Naive B cell (primary cell): ENCODE measurements at places on chromosomes 16 and 17. TPM values are rescaled to one million over a fixed set of nuclear protein-coding genes. Genes with fewer than 3 reads are reported as not detected.
A peak's percentile ranks its signal among the peaks of the same experiment; 100 is the strongest.

- no peak overlapping the region for H3K27ac ChIP-seq
- peaks cover 11% of the 10 kb centered on the region for H3K4me1 ChIP-seq
- H3K36me3 ChIP-seq: no peaks in the 10 kb centered on the region
- no peak overlapping the region for H3K4me3 ChIP-seq
- no peaks in the 10 kb centered on the region for H3K27me3 ChIP-seq
- no peak for DNase-seq
These were observed 271.7 kb upstream of the TBX2 start for GRCh38 chr17:61127960-61128359.

GRCh38 chr17:40514013-40514875 lies 12.8 kb upstream of the TNS4 start:
- H3K27me3 ChIP-seq: no peaks in the 10 kb centered on the region
- peak overlapping the region; percentile 89 for H3K27ac ChIP-seq
- H3K4me3 ChIP-seq: no peak overlapping the region
- no peak for DNase-seq
- H3K36me3 ChIP-seq: peaks cover 13% of the 10 kb centered on the region
- H3K4me1 ChIP-seq: peaks cover 41% of the 10 kb centered on the region

DNA sequence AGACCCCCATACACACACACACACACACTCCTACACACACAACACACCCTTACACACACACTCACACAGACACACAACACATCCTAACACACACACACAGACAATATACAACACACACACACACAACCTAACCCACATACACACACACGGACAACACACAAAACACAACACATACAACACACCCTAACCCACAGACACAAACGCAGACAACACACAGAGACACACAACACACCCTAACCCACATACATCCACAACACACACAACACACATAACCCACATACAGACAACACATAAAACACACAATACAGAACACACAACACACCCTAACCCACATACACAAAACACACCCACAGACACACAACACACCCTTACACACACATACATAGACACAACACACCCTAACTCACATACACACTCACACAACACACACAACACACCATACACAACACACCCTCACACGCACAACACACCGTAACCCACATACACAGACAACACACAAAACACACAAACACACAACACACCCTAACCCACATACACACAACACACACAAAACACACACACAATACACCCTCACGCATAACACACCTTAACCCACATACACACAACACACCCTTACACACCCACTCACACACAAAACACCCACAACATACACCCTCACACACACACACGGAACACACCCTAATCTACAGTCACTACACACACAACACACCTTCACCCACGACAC lies 4.4 kb downstream of the ASGR1 start:
- H3K4me1 ChIP-seq: no peaks in the 10 kb centered on the region
- H3K27me3 ChIP-seq: no peaks in the 10 kb centered on the region
- no peak overlapping the region for H3K4me3 ChIP-seq
- no peaks in the 10 kb centered on the region for H3K36me3 ChIP-seq
- H3K27ac ChIP-seq: no peak overlapping the region

DNA sequence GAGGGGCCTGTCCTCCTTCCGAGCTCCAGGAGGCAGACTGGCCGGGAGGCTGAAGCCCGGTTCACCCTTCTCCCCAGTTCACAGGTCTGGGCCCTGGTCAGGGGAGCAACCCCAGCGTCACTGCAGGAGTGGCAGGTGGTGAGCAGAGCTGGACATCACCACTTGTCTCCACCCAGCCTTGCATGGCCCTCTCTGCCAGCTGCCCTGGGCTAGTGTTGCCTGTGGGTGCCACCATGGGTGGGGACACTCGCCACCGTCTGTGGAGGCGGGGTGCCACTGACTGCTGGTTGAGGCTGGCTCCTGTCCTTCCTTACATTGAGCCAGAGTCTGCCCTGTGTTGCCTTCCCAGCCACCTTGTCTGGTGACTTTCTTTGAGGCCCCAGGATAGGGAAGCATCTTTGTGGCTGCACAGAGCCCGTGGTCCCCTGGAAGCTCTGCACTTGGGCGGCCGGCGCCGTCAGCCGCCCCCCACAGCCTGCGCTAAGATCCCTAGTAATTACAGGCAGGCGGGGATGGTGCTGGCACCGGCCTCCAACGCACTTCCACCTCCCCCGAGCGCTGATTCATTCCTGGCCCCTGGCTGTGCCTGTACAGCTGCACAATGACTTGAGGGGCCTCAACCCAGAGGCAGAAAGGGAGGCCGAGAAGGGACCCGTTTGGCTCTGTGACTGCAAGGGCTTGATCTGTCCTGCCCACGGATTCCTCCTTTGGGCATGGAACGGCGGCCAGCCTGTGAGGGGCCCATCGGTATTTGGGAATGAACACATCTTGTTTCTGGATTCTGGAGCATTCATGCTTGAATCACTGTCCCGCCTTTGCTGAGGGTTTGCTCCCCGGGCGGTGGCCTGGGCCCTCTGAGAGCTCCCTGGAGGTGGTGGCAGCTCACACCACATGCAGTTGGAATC lies 5.2 kb downstream of the BAIAP2 start:
- DNase-seq: no peak
- peaks cover 6% of the 10 kb centered on the region for H3K4me1 ChIP-seq
- peaks cover 52% of the 10 kb centered on the region for H3K27me3 ChIP-seq
- no peak overlapping the region for H3K27ac ChIP-seq
- H3K36me3 ChIP-seq: no peaks in the 10 kb centered on the region
- H3K4me3 ChIP-seq: no peak overlapping the region

Gene TBC1D3I
- polyA plus RNA-seq: not detected

Gene SLC47A1
- polyA plus RNA-seq: not detected

Gene TTYH2
- 1.2 TPM for polyA plus RNA-seq
